ENCODE measurements at places on chromosomes 7 and 10.

DNA sequence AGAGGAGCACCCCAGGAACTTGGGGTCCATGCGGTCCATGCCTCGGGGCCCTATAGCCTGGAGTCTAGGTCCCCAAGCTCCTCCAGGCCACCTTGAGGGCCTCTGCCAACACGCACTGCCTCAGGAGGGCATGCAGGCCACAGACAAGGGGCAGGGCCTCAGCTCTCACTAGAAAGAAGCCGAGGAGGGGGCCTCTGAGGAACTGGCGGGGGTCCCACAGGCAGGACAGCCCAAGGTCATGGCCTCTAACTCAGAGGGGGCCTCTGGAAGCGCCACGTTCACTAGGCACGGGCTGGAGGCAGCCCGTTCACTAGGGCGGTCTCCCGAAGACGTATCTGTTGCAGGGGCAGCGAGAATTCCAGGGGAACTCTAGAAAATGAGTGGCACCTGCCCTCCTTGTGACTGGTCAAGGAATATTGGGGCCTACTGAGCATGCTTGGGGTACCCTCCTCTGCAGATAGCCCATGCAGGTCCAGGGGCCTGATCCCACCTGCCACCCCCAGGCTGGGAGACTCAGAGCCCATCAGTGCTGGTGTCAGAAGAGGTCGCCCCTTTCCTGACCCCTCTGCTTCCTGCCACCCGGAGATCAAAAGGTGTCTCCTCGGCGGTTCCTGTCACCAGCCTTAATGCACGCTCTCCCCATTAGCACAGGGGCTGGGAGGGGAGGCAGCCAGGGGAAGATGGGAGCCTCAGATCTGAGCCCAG lies 86.7 kb upstream of the RET start:
- DNase-seq = no peak

GRCh38 chr10:6128087-6128486 lies 39.3 kb downstream of the RBM17 start:
- no peak for DNase-seq

DNA sequence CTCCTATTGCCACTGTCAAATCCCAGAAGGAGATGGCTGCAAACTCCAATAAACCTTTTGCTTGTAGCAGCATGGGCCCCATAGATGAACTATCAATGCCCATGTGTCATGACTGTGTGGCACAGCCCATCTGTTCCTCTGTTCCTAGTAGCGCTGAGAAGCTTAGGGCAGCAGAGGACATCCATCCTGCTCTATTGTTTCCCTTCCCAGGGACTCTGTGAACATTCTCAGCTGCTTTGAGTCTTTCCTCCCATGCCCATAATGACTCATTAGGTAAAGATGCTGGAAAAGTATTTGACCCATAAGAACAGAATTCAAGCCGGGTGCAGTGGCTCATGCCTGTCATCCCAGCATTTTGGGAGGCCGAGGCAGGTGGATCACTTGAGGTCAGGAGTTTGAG lies 28.3 kb downstream of the STMP1 start:
- DNase-seq = no peak

DNA sequence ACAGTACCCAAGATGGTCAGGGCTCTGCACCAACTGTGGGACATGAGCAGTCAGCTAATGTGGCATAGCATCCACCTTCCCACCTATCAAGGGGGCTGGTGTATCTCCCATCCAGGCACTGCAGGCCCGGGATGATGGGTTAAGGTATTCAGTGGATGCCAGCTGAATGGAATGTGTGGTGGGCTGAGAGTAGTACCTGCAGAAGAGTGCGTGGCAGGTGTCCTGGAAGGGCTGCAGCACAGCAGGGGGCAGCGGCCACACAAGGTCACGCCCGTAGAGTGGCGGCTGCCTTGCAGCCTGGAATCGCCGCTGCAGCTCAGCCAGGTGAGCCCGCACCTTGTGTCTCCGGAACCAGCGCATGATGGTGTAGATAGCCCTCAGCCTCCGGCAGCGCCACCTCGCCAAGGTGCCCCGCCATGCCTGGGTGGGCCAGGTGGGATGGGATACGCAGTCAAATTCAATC lies 13.3 kb downstream of the MYO1G start:
- DNase-seq = no peak

DNA sequence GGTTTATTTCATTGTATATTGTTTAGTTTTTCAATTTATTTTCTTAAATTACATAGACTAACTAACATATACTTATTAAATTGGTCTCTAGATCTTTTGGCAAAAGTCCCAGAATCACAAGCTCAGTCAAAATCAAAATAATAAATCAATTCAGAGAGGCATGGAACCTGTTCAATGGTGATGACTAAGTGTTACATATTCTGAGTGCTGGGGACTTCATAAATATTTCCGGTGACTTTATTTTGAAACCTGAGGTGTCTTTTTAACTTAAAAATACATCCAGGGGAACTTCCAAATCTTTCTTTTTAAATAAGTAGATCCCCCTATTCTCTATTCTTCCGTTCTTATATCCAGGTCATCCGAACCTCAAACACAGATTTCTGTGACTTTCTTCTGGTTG lies 89.6 kb upstream of the ZNF804B start:
- no peak for DNase-seq

GRCh38 chr7:34191771-34192479 lies 286.6 kb downstream of the BMPER start:
- DNase-seq = no peak

DNA sequence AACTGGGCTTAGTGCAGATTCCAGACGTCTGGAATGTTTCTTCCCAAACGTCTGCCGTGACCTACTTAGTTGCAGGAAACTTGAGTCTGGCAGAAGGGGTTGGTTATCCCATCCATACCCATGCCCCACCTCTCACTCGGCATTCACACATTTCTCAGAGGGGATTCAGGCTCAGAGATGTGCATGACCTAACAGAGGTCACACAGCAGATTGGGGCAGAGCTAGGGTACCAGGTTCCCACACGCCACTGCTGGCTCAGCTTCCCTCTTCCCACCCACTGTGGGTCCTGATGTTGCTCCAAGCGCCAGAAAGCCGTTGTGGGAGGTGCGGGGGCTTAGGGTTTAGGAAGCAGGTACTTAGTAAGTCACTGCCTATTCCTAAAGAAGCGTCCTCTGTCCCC lies 3.0 kb downstream of the UCMA start:
- no peak for DNase-seq

DNA sequence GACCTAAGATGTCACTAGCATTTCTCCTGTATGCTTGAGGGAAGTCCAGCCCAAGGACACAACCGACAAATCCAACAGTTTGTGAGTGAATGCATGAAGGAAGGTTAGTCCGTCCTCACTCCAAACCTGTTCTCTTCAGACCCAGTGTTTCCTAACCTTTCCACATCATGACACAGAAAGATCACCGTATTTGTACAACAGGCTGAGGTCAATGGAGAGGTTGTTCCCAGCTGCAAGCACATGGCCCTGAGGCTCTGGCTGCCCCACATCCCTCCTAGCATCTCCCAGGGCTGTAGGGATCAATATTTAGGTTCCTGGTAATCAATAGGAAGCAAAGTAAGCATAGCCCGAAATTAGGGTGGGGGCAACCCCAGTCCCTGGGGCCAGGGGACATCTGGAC lies 227.9 kb downstream of the PLXNA4 start:
- no peak for DNase-seq

GRCh38 chr10:110764378-110764777 lies 107.3 kb upstream of the PDCD4 start:
- no peak for DNase-seq

DNA sequence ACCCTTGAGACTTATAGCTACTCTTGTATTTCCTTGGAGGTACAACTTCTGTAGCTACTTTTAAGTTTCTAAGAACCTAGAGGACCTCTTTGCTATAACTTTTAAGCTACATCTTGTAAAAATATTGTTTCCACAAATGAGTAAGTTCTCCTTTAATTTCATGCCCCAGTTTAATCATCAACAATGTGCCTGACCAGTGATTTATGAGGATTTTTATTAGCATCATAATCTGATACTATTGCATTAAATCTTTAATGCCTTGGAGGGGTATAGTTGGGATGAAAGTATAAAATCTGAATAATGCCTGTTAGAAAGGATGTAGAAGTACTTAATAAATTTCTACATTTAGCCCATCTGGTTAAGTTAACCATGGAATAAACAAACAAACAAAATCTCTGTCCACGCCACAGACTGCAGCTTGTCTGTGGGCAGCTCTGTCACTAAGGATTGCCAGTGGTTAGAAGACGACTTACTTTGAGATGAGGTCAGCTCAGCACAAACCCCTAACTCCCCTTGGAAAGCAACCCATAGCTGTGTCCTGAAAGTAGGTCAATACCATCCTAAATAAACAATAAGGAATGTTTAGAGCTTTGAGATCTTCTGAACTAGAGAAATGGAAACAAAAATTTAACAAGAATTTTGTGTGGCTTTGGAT lies 18.3 kb downstream of the UBE2D1 start:
- no peak for DNase-seq
